ENCODE measurements at places on chromosomes 7 and 10. TPM values are rescaled to one million over a fixed set of nuclear protein-coding genes. Genes with fewer than 3 reads are reported as not detected.

DNA sequence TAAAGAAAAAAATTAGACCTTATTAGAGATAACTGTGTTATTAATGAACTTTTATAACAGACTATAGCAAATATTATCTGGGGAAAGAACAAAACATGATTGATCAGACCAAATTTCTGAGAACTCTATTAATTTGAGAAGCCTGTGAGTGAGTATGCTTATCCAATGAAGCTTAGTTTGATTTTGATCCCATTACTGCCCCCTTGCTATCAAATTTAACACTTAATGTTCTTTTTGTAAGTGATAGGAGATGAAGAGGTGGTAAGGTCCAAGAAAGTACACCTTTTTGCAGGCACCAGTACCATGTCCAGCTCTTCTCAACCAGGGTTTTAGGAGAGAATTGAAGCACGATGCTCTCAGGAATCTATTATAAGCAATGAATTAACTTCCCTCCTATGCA is 49.9 kb downstream of the ZNF365 start:
- H3K36me3 ChIP-seq, result no peaks in the 10 kb centered on the region
- no peak for DNase-seq
- H3K4me1 ChIP-seq, result no peaks in the 10 kb centered on the region
- H3K4me3 ChIP-seq, result no peak overlapping the region
- no peak overlapping the region for H3K27ac ChIP-seq
- no peaks in the 10 kb centered on the region for H3K27me3 ChIP-seq

DNA sequence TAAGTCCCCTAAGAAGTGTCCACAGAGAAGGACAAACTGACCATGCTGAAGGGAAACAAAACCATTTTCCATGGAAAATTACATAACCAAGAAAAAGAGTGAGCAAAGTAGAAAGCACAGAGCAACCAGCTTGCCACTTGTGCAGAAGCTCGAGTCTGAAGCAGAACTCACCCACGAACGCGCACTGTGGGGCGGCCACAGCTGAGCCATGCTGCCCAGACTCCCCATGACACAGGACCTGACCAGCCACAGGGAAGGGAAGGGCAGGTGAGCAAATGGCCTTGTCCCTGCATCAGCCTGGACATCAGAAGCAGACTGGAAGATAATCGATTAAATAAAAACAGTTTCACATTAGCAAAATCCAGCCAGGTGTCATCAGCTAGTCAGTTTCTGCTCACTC is 95.7 kb downstream of the TCERG1L start:
- no peaks in the 10 kb centered on the region for H3K4me1 ChIP-seq
- H3K4me3 ChIP-seq, result no peak overlapping the region
- no peaks in the 10 kb centered on the region for H3K36me3 ChIP-seq
- H3K27ac ChIP-seq, result no peak overlapping the region

DNA sequence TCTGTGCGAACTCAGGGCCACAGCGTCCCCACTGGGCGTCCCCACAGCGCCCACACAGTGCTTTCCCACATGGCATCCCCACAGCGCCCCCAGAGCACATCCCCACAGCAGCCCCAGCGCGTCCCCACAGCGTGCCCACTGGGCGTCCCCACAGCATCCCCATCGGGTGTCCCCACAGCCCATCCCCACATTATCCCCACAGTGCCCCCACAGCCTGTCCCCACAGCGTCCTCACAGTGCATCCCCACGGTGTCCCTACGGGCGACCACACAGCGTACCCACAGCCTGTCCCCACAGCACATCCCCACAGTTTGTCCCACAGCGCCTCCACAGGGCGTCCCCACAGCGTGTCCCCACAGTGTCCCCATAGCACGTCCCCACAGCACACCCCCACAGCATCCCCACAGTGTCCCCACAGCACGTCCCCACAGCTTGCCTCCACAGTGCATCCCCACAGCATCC is 131.6 kb downstream of the ACTR3B start:
- no peaks in the 10 kb centered on the region for H3K4me1 ChIP-seq
- no peak overlapping the region for H3K4me3 ChIP-seq
- H3K36me3 ChIP-seq, result no peaks in the 10 kb centered on the region
- no peak overlapping the region for H3K27ac ChIP-seq
- DNase-seq, result no peak

- no peaks in the 10 kb centered on the region for H3K27me3 ChIP-seq
- no peaks in the 10 kb centered on the region for H3K4me1 ChIP-seq
- no peak for DNase-seq
- no peak overlapping the region for H3K4me3 ChIP-seq
- H3K36me3 ChIP-seq, result no peaks in the 10 kb centered on the region
Observed at GRCh38 chr7:11281953-11282352, 308.3 kb downstream of the PHF14 start.

DNA sequence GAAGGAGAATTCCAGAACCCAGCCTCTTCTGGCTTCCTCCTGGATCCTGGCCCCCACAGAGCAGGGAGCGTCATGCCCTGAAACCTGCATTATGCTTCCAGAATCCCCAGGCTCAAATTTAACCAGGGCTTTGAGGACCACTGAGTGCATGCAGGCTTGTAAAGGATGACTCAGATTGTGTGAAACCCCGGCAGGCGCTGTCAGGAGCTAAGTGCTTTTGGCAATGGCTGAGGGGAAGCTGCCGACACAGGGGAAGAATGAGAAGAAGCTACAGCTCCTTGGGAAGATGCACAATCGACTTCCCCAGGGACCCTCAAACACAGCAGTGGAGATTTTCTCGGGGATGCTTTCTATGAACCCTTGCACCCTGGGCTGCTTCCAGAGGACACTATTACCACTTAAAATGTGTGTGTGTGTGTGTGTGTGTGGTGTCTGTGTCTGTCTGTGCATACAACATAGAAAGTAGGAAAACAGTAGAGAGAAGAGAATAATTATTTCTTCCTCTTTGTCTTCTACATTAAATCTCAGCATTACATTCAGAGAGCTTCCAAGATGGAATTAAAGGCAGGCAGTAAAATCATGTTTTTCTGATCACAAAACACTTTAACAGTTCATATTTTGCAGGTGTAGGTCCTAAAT is 183.5 kb upstream of the INHBA start:
- no peaks in the 10 kb centered on the region for H3K36me3 ChIP-seq
- H3K4me3 ChIP-seq, result no peak overlapping the region
- peaks cover 13% of the 10 kb centered on the region for H3K4me1 ChIP-seq
- no peak for DNase-seq
- no peaks in the 10 kb centered on the region for H3K27me3 ChIP-seq
- H3K27ac ChIP-seq, result no peak overlapping the region

DNA sequence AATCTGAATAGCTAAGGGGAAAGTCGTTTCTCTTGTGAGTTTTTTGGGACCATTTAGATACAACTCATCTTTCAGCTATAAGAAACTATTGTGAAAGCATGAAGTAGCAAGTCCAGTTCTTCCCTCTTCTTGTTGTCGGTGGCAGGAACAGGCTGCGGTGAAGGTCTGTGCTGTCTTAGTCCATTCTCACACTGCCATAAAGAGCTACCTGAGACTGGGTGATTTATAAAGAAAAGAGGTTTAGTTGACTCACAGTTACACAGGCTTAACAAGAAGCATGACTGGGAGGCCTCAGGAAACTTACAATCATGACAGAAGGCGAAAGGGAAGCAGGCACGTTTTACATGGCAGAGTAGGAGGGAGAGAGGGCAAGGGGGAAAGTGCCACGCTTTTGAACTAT is 261.8 kb downstream of the GATA3 start:
- no peak for DNase-seq
- H3K4me3 ChIP-seq, result no peak overlapping the region
- no peaks in the 10 kb centered on the region for H3K27me3 ChIP-seq
- no peaks in the 10 kb centered on the region for H3K4me1 ChIP-seq
- no peak overlapping the region for H3K27ac ChIP-seq

- H3K4me3 ChIP-seq, result no peak overlapping the region
- no peaks in the 10 kb centered on the region for H3K27me3 ChIP-seq
- no peaks in the 10 kb centered on the region for H3K36me3 ChIP-seq
- no peaks in the 10 kb centered on the region for H3K4me1 ChIP-seq
- DNase-seq, result no peak
Observed at GRCh38 chr10:83943920-83944319, 195.4 kb upstream of the GHITM start.

GRCh38 chr7:77619314-77619713 is 76.9 kb upstream of the RSBN1L start:
- H3K4me3 ChIP-seq, result no peak overlapping the region
- no peak overlapping the region for H3K27ac ChIP-seq

DNA sequence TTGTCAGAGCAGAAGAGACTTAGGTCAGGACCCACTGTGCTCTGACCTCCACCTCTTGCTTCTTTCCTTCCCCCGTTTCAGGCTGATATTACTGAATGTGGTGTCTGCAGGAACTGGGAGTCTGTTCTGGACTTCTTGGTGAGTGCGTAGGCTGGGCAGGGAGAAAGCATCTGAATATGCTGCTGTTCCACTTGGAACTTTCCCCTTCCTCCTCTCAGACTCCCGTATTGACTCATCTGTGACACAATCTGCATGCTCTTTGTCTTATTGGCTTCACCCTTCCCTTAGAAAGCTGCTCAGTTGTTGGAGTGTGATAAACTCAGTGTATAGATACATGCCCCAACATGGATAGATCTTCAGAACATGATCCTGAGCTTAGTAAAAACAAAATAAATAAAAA is 137.6 kb upstream of the HABP2 start:
- no peak overlapping the region for H3K4me3 ChIP-seq
- no peak overlapping the region for H3K27ac ChIP-seq
- H3K36me3 ChIP-seq, result no peaks in the 10 kb centered on the region
- H3K4me1 ChIP-seq, result no peaks in the 10 kb centered on the region

GRCh38 chr7:33339074-33339790 is 209.9 kb downstream of the BBS9 start:
- no peak for DNase-seq
- H3K36me3 ChIP-seq, result no peaks in the 10 kb centered on the region
- no peaks in the 10 kb centered on the region for H3K4me1 ChIP-seq
- no peak overlapping the region for H3K27ac ChIP-seq
- no peak overlapping the region for H3K4me3 ChIP-seq

DNA sequence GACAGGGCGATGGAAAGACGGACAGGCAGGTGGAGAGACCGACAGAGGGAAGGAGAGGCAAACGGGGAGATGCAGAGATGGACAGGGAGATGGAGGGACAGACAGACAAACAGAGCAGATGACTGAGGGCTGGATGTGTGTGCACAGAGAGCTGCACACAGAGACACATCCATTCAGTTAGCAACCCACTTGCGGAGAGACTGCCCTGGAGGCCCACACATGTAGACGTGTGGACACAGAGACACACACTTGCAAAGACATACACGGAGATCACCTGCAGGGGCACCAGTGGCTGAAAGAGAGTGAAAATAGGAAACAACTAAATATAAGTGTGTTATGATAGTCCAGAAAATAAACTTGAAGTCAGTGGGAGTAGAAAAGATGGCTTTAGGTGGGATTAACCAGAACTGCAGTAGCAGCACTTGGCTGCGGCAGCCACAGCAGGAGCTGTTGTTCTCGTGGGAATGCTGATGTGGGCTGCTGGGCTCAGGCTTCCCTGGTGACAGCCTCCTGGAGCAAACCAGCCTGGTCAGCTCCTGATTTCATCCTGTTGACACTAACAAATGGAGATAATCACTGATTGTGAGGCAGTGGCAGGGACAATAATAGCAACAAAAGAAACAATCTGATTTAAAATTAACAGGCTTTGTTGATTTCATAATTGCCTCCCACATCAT is 134.1 kb downstream of the CCNY start:
- no peaks in the 10 kb centered on the region for H3K27me3 ChIP-seq
- H3K4me1 ChIP-seq, result peaks cover 44% of the 10 kb centered on the region
- H3K4me3 ChIP-seq, result no peak overlapping the region
- no peaks in the 10 kb centered on the region for H3K36me3 ChIP-seq
- DNase-seq, result no peak

GRCh38 chr7:156368053-156368843 is 272.3 kb upstream of the RNF32 start:
- H3K4me3 ChIP-seq, result no peak overlapping the region
- no peaks in the 10 kb centered on the region for H3K27me3 ChIP-seq
- H3K4me1 ChIP-seq, result no peaks in the 10 kb centered on the region
- no peak overlapping the region for H3K27ac ChIP-seq
- DNase-seq, result no peak

GRCh38 chr10:85995791-85996190 is 370.8 kb downstream of the GRID1 start:
- no peak overlapping the region for H3K27ac ChIP-seq
- no peaks in the 10 kb centered on the region for H3K36me3 ChIP-seq
- H3K4me3 ChIP-seq, result no peak overlapping the region
- H3K4me1 ChIP-seq, result no peaks in the 10 kb centered on the region

DNA sequence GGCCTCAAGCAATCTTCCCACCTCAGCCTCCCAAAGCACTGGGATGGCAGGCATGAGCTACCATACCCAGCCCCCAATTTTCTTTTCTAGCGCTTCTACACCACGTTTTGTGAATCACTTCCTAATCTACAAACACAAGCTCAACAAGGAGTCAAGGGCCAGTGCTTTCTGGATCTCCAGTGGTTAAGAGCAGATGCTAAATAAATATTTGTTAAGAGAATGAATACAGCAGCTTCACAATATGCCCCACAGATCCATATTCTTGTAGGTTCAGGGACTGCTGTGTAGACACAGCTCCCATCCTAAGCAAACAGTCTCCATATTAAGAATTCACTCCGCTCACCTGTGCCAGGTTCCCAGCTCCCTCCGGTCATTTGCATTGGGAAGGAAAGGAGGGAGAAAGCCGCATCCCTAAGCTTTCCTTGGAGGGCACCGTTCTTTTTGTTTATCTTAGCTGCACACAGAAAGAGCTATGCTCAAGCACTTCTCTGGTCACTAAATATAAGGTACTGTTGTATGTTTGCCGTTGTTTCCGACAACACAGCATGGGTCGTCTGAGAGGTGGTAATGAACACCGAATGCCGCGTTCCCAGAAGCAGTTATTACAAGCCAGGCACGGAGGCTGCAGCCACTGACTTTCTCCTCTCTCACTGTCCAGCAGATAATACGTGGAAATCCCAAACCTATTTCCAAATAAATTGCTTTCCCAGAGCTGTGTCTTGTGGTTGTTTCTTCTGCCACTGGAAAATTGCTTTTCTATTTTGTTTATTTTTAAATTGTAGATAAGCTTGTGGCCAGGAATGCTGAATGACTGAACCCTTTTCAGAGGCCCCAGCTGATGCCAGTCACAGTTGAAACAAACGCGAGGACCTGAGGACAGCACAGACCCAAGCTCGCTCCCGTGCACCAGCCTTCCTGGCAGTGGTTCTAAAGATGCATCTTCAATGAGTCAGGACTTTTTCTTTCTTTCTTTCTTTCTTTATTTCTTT is 217.1 kb downstream of the PRPF18 start:
- no peaks in the 10 kb centered on the region for H3K36me3 ChIP-seq
- DNase-seq, result no peak
- no peak overlapping the region for H3K27ac ChIP-seq
- no peaks in the 10 kb centered on the region for H3K4me1 ChIP-seq

Gene PPA1
- total RNA-seq, result 69.6 TPM

Gene INA
- total RNA-seq, result 0.31 TPM

Gene NPVF
- not detected for total RNA-seq

Gene CPEB3
- 2.1 TPM for total RNA-seq

Gene ELN
- 0.11 TPM for total RNA-seq

Measured in naive thymus-derived CD4-positive, alpha-beta T cell (primary cell).